ENCODE measurements at places on chromosomes 4 and X.

DNA sequence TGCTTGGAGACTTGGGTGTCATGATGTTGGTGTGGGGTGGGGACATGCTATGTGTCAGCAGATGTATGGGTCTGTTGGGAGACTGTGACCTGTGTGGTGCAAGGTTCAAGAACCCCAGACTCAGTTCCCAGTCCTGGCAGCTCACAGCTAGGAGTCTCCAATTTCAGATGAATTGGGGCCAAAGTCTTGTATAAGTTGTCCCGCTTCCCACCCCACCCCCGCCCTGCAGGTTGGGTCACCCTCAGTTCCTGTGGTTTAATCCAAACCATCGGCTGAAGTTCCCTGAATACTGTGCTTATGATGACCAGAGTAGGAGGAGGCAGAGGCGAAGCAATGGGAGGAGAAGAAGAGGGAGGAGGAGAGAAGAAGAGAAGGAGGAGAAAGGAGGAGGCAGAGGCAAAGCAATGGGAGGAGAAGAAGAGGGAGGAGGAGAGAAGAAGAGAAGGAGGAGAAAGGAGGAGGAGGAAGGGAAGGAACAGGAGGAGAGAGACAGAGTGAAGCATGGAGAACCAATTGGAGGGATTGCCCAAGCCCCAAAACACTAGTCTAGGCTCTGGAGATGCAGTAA is 112.6 kb downstream of the EFNB1 start:
- no peak for DNase-seq

- DNase-seq = peak; percentile 75
Observed at GRCh38 chr4:10336471-10336870, 120.8 kb downstream of the ZNF518B start.

GRCh38 chr4:37443137-37443536 is 198.6 kb downstream of the NWD2 start:
- DNase-seq = no peak

DNA sequence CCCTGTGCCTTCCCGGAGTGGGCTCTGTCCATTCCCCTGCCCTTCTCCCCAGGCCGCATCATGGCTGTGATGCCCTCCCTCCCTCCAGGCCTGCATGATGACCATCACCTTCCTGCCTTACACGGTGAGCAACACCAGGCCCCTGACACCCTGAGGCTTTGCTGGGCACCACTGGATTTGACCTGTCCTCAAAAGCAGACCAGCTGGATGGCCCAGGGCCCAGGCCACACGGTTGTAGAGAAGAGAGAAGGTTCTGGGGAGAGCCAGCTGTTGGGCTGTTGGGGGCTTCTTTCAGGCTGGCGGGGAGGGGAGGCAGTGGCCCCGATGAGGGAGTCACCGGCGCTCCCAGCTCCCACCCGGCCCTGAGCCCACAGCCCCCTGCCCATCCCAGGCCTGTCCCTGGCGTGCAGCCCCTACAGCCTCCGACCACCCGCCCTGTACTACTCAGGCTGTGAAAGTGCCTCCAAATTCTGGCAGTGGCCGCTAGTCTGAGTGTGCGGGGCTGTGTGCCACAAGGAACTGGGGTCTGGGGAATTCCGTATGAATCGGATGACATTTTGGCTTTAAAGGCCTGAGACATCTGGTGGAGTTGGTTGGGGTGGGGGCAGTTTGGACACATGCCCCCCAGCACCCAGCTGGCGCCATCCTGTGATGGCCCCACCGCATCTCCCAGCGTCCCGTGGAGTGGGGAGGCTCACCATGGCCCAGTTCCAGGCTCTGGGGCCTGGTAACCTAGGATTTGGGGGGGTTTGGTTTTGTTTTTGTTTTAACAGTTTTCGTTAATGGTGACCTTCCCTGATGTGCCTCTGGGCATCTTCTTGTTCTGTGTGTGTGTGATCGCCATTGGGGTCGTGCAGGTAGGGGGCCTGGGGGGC is 19.6 kb downstream of the TMEM175 start:
- DNase-seq = no peak

GRCh38 chr4:163167333-163167626 is 590 bp upstream of the NAF1 start:
- no peak for DNase-seq

DNA sequence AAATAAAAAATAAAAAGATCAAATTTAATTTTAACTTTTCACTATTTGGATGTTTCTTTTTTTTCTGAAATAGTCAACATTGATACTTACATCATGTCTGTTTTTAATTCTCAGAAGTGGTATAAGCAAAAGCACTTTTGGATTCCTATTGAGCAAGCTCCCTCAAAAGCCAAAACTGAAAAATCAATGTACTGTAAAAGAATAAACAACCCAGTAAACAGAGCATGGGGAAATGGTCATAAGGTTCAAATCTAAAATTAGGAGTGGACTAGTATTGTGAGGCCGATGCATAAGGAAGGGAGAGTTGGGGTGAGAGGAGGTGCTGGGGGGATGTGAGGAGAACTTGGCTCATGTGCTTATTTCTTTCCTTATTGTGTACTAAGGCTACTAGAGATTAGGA is 37.9 kb downstream of the NUDT6 start:
- DNase-seq = no peak

DNA sequence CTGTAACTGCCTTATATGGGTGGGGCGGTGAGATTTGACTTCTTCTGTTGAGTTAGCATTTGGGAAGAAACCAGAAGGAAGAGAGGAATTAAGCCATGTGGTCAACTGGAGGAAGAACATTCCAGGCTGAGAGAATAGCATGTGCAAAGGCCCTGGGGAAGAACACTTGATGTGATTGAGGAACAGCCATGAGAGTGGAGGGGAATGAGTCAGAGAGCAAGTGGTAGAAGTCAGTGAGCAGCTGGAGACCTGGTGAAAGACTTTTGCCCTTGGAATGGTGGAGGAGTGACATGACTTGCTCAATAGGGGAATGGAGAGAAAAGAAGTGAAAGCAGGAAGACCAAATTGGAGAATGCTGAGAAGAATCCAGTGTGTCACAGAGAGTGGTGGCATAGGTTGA is 327.8 kb upstream of the HAND2 start:
- peak; percentile 15 for DNase-seq

DNA sequence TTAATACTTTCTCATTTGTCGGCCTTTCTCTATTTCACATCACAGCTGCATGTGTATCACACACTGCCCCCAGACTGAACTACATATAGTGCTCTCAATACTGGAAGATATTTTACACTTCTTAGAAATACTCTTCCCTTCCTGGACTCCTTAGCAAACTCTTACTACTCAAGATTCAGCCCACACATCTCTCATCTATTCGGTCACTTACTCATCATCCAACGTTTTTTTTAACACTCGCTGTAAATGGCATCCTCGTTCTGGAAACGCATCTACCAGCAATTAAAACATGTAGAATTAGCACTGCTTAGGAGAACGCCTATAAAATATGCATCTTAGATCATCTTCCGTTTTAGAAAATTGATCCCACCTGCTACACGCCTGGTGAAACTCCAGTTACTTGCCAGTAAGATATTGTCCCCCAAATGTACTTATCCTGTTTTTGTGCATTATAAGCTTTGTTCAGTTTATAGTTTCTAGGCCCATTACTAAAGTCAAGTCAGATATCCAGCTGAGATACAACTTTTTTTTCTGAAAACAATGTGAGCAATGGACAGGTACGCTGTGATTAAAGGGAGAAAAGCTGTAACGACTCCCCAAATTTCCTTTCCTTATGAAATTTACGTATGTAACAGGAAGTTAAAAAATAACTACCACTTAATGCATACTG is 1.0 kb downstream of the LRP2BP start:
- no peak for DNase-seq

DNA sequence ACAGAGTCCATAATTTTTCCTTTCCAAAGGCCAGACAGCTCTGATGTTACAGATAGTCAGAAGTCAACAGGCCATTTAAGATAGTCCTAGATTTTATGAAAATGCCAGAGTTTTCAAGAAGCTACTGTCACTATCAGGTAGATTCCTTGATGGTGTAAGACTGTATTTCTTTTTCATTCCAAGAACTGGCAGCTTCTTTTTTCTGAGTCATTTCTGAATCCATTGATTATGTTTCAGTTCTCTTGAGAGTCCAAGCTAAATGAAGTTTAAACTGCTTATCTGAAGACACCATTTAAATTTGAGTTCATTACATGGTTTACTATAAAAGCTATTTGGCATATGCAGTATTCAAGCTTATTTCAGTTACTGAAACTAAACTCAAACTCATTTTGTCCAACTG is 44.6 kb downstream of the RASSF6 start:
- no peak for DNase-seq

GRCh38 chr4:112416464-112416863 is 99.5 kb downstream of the NEUROG2 start:
- peak; percentile 21 for DNase-seq

DNA sequence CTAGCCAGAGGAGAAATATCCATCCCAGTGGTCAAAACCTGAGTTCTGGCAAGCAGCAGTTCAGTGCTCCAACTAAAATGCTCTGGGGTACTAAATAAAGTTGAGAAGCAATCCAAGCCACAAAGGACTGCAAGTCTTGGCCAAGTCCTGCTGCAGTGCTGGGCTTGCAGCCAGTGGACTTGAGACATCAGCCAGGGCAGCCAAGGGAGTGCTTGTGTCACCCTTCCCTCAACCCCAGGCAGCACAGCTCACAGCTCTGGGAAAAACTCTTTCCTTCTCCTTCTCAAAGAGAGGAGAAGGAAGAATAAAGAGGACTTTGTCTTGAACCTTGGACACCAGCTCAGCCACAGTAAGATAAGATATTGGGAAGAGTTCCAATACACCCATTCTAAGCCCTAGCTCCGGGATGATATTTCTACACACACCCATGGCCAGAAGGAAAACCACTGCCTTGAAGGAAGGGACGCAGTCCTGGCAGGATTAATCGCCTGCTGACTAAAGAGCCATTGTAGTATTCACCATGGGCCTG is 99.8 kb downstream of the PTCHD1 start:
- peak; percentile 57 for DNase-seq

GRCh38 chr4:173125216-173125812 is 43.3 kb upstream of the GALNT7 start:
- no peak for DNase-seq

- no peak for DNase-seq
Observed at GRCh38 chrX:446245-446644, 59.5 kb upstream of the PPP2R3B start.

- DNase-seq = no peak
Observed at GRCh38 chr4:3452376-3452775, 10.6 kb downstream of the HGFAC start.

GRCh38 chr4:57605376-57605775 is 495.2 kb upstream of the IGFBP7 start:
- no peak for DNase-seq

DNA sequence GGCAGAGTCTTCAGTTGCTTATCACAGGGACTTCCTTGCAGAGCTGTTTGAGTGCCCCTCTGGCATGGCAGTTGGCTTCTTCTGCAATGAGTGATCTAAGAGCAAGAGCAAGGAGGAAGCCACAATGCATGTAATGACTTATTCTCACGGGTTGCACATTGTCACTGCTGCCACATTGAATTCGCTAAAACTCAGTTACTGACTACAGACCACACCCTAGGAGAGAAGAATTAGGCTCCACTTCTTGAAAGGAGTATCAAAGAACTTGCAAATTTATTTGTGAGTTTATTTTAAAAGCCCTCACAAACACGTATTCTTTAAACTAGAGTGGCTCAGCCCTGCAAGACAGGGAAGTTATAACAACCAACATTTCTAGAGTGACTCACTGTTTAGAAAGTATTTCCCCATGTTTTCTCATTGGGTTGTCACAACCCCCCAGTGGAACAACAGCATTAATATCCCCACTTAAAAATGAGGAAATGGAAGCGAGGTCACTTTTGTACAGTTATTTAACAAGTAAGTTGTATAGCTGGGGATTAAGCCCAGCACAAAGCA is 32.4 kb upstream of the RBPJ start:
- DNase-seq = peak; percentile 48

GRCh38 chr4:155478336-155478835 is 101.6 kb upstream of the MAP9 start:
- no peak for DNase-seq

DNA sequence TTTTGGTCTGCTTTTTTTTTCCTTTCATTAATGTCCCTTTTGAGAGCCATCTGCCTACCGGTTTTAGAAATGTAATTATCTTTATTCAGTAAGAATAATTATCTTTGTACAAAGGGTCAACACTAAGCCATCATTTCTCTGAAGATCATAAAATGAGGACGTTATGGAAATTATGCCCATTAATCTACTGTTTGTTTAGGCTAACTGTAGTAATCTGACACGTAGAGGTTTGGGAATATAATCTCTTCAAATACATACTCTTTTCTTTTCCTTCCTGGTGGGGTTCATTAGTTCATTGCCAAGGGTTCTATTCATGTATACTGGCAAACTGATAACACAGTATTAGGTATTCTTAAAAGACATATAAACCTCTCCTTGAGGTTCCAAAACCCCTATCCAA is 3.8 kb upstream of the HSD17B13 start:
- no peak for DNase-seq

- no peak for DNase-seq
Observed at GRCh38 chr4:148800940-148801339, 358.7 kb upstream of the NR3C2 start.

- no peak for DNase-seq
Observed at GRCh38 chrX:74736450-74736849, 122.0 kb upstream of the RLIM start.

GRCh38 chr4:166625018-166625637 is 609.2 kb downstream of the SPOCK3 start:
- no peak for DNase-seq

GRCh38 chr4:168152837-168153500 is 60.6 kb downstream of the ANXA10 start:
- no peak for DNase-seq

GRCh38 chr4:91147067-91147466 is 1019.9 kb downstream of the CCSER1 start:
- DNase-seq = no peak

- DNase-seq = no peak
Observed at GRCh38 chr4:129966175-129966574, 870.2 kb downstream of the C4orf33 start.

- DNase-seq = no peak
Observed at GRCh38 chr4:77398256-77398655, 207.4 kb upstream of the CXCL13 start.

DNA sequence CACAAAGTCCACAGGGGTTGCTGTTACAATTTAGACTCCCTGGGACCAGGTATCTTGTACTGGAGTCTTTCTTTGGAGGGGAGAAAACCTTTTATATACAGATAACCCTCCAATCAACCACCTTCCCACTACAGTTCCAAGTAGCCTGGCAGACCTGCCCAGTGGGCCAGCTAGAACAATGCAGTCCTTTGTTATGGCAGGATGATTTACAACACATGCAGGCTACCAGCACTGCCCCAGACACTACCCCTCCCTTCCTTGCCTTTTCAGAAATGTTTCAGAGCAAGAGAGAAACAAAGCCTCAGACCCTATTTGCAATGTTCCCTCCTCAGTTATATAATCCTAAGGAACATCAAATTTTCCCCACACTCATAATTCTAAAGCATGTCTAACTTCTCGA is 11.1 kb downstream of the RASL11B start:
- DNase-seq = peak; percentile 71

- DNase-seq = peak; percentile 89
Observed at GRCh38 chr4:40998675-40999358, 215.5 kb downstream of the APBB2 start.

- no peak for DNase-seq
Observed at GRCh38 chr4:2305766-2306501, 44.0 kb upstream of the MXD4 start.

GRCh38 chr4:61799794-61800193 is 599.7 kb downstream of the ADGRL3 start:
- no peak for DNase-seq

GRCh38 chr4:56438766-56439165 is 2.7 kb downstream of the PAICS start:
- DNase-seq = no peak

Data from HT1080 (cell line).